ENCODE measurements at places on chromosomes 7 and 10. TPM values are rescaled to one million over a fixed set of nuclear protein-coding genes. Genes with fewer than 3 reads are reported as not detected.

A1CF gene
- polyA plus RNA-seq = 0.18 TPM

GRCh38 chr10:77189075-77189474, 448.5 kb downstream of the KCNMA1 start:
- no peak for DNase-seq

DNA sequence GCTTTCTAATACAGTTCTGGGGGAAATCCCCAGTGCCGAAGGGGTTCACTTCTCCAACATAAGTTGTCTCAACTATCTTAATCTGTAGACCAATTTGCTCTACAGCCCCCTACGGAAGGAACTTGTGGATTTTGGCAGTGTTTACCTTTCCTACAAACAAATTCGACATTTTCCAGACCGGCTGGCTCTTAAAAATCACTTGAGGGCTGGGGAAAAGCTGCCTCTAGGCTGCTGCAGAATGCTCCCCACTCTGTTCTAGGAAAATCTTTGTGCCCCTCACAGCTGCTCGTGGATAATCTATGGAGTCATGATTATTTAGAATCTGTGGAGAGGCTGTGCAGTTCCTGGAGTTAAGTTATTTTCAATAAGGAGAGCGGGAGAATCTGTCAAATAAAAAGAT, 474.6 kb upstream of the FZD8 start:
- DNase-seq = no peak

DNA sequence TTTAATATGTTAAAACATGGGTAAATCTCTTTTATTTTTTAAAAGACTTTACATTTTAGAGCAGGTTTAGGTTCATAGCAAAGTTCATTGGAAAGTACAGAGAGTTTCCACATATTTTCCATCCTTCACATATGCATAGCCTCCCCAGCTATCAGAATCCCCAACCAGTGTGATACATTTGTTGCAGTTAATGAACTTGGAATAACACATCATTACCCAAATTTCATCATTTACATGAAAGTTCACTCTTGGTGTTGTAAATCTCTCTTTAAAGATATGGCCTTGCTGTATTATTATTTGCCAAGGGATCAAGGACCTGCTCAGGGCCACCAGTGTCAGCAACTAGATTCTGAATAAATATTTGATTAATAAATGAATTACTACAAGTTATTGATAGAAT, 263.4 kb downstream of the CDK14 start:
- peak; percentile 24 for DNase-seq

PNLIP gene
- polyA plus RNA-seq = not detected

- no peak for DNase-seq
Observed at GRCh38 chr10:24744946-24745345, 21.3 kb upstream of the ARHGAP21 start.

BNIP3 gene
- polyA plus RNA-seq = 34.0 TPM
